NCI-H524 (cell line): ENCODE measurements at places on chromosomes 7 and 10.
A peak's percentile ranks its signal among the peaks of the same experiment; 100 is the strongest.

- DNase-seq: no peak
Observed at GRCh38 chr10:115023715-115024114, 69.5 kb upstream of the ATRNL1 start.

DNA sequence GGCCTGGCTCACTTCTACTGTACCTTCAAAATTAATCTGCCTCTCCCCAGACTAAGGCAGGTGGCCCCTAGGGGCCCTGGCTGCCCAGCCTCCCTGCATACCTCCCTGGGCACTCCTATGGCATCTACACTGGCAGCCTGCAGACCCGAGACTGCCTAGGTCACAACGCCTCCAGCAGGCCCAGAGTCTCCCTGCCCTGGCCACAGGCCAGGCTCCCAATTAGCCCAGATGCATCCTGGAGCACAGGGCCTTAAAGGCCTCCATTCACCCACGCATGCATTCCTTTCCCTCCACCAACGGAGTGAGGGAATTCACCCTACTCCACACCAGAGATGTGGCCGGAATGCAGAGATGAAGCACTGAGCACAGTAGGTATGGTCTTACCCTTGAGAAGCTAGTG, 1.9 kb downstream of the CHAT start:
- DNase-seq: no peak

DNA sequence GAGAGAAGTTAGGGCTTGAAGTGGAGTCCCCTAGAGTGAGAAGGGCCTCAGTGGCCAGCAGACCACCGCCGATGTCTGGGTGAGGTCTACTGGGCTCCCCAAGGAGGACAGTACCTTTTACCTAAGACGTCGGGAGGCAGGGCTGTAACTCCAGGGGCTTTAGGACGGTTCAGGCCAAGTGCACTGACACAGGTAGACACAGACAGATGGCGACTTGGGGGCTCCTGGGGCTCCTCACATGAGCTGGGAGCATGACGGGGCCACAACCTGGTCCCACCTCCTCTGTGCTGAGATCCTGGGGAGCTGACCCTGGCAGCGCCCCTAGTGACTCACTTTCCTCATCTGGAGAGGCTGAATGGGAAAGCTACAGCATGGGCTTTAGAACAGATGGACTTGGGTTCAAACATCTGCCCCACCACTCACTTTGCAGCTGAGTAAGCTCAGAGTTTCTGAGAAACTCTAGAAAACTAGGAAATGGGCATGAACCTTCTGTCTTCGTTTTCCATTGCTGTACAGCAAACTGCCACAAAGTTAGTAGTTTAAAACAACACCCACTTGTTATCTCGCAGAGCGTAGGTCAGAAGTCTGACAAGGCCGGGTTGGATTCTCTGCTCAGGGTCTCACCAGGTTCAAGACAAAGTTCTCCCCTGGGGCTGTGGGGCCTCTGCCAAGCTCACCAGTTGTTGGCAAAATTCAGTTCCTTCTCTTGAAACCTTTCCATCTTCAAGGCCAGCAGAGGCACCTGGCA, 4.7 kb upstream of the COMTD1 start:
- no peak for DNase-seq

DNA sequence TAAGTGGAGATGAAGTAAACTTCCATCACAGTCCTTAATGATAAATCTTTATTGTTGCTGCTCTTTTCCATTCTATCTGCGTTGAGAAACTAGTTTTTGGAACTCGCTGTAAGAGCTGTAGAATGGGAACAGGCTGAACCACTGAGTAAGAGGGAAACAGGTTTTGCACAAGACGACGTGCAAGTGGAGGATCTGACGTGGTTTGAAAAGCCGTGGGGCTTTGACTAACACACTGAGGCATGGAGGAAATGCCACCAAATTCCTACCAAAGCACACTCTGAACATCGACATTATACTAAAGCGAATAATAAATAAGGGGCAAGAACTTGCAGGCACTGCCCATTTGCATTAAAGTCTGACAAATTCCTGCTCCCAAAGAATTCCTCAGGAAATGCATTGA, 160.6 kb downstream of the KLF6 start:
- no peak for DNase-seq

- peak; percentile 61 for DNase-seq
Observed at GRCh38 chr10:76547352-76547972, 1090.1 kb downstream of the KCNMA1 start.

DNA sequence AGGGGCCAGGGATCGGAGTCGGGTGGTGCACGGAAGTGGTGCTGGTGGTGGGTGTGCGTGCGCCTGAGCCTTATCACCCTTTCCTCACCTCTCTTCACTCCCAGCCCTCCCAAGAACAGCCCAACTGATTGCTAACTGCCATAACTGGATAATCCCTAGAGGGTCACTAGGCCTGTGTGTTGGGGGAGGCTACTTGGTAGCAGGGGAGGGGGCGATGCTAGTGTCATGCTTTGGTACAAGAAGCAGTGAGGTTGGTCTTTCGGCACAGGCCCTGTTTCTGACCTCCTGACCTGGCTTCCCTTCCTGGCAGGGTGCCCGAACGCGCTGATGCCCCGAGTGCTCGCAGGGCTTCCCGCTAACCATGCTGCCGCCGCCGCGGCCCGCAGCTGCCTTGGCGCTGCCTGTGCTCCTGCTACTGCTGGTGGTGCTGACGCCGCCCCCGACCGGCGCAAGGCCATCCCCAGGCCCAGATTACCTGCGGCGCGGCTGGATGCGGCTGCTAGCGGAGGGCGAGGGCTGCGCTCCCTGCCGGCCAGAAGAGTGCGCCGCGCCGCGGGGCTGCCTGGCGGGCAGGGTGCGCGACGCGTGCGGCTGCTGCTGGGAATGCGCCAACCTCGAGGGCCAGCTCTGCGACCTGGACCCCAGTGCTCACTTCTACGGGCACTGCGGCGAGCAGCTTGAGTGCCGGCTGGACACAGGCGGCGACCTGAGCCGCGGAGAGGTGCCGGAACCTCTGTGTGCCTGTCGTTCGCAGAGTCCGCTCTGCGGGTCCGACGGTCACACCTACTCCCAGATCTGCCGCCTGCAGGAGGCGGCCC, 652 bp downstream of the KAZALD1 start:
- DNase-seq: peak; percentile 43

- DNase-seq: no peak
Observed at GRCh38 chr10:95832216-95833041, 75.3 kb upstream of the CC2D2B start.

DNA sequence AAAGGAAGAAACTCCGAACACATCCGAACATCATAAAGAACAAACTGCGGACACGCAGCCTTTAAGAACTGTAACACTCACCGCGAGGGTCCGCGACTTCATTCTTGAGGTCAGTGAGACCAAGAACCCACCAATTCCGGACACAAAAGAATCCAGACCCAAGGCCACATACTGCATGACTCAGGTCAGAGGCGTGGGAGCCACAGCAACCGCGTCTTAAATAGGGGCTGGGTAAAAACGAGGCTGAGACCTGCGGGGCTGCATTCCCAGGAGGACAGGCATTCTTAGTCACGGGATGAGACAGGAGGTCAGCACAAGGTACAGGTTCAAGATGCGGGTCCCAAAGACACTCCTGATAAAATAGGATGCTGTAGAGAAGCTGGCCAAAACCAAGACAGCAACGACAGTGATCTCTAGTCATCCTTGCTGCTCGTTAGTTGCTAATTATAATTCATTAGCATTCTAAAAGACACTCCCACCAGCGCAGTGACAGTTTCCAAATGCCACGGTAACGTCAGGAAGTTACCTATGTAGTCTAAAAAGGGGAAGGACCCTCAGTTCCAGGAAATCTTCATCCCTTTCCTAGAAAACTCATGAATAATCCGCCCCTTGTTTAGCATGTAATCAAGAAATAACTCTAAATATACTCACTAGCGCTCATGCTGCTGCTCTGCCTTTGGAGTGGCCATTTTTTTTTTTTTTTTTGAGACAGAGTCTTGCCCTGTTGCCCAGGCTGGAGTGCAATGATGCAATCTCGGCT, 19.3 kb downstream of the AP5Z1 start:
- DNase-seq: no peak

DNA sequence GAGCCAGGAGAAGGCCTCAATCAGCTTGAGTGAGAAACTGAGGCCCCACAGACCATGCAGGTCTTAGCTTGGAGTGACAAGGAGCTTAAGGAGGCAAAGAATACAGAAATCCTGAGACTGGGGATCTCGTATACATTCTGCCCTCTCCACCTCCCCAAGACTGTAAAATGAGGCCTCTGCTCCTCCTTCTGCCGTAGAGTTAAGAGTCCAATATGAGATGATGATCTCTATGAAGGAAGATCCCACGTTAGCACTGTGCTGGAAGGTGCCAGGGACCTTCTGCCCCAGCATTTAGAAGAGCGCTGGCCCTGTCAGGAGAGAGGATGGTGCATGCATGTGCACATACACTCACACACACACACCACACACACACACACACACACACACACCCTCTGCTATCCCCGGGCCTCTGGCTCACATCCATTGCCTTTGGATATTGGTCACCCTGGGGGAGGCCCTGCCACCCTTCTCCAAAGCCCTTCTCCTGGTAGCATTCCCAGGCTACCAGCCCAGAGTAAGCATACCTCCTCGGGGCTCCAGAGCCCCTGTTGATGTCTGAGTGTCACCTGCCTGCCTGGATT, 15.0 kb downstream of the ZCCHC24 start:
- DNase-seq: no peak
